NCI-H748 treated with DMSO at 0.1 percent for 48 hours (cell line): ENCODE measurements at places on chromosomes 6 and 20.

DNA sequence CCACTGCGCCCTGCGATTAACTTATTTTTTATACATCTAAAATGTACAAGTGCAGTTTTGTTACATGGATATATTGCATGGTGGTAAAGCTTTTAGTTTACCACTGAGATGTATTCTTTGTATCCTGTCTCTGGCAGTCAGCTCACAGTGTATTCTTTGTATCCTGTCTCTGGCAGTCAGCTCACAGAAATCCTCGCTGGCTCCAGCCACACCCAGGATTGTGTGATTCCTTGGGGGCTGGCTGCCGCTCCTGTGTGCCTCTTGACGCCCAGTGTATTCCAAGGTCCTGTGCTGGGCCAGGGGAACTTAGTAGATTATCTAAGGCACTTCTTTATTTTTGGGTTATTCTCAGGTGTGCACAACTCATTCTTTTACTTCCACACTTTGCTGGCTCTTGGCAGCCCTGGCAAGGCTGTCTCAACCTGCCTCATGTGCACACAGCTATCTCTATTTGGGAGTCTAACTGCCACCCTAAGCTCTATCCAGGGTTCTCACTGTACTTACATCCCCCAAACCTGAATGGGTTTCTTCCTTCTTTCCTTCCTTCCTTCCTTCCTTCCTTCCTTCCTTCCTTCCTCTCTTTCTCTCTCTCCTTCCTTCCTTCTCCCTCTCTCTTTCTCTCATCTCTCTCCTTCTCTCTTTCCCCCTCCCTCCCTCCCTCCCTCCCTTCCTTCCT is 12.4 kb upstream of the RNF24 start:
- DNase-seq, result no peak

GRCh38 chr20:6882561-6883291 is 115.2 kb downstream of the BMP2 start:
- no peak for DNase-seq

DNA sequence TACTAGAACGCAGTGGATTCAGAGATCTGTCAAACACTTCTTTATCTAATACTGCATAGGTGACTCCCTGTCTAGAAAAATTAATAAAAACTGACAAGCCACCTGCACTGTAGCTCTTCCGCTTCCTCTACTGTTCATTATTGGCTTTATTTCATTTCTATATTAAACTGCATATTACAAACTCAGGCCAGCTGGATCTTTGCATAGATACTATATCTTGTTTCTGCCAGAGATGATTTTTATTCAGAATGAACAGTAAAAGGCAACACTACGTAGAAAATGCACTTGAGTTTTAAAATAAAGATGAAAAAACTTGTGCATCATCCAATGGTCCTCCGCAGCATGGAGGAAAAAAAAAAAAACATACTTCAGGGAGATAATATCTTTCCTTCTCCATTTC is 508.3 kb downstream of the PRKN start:
- DNase-seq, result no peak

DNA sequence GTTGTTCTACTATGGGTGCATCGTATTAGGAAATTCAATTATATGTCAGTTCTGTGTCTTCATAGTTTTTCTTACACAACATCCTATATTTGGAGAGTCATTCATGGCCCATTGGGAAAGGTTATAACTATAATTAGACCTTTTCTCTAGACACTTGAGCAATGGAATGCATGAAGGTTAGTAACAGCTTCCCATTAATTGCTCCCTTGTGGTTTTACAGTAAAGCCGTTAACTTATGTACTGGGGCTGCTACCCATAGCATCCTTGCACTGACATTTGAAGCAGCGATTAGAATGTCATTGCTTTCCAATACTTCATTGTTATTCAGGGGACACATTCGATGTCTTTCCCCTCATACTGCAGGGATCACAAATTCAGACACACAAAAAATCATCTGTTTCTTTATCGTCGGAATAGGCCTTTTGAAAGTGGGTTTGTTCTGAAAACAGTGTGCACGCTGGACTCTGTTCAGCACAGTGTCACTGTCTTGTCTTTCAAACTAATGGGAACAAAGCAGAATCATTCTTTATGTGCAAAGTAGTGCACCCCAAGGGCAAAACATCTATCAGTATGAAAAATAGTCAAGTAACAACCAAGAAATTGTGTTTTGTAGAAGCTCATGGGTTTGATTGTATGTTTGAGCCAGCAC is 634.3 kb upstream of the MAP3K7 start:
- no peak for DNase-seq

DNA sequence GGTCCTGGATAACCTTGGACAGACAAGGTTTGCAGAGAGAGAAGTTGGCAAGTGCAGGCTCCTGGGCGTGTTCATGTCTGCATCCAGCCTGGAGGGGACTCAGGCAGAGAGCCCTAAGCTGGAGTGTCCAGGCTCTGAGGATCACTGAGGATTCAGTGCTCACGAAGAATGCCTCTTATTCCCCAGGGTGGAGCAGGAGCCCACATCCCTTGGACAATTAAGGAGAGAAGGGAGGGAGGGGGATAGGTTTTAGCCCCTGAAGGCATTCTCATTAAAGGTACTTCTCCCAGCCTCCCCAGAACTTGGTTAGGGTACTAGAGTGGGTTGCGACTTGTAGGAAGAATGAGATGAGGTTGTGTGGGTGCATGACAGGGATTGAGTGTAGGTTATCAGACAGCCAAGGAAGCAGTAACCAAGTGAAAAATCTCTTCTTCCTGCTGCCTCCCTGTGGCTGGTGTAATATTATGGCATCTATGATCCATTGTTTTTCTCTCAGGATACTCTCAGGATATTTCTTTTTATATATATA is 680 bp downstream of the HLA-DPB1 start:
- no peak for DNase-seq

DNA sequence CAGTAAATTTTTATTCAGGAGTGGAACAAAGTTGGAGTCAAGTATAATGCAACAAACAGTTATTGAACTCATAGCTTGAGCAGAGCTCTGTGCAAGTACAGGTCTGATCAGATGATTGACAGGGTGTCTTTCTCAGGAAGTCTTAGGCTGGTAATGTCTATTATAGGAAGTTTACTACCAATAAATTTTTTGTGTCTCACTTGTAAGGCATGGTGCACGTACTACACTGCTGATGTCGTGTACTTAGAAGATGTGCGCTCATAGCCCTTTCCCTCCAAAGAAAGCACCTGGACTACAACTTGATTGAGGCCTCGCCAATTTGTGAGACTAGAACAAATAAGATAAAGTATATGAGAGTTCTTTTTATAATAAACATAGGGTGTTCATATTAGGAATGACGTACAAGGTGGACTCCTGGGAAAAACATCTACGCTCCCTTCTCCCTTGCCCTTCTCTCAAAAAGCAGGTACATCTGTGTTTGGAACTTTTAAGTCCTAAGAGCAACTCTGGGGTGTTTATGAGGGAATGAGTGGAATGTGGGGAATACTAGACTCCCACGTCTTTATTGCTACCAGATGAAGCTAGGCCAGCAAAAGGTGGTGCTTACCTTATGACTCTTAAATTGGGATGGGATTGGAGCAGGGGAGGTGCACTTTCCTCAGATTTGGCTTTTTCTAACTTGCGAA is 1.5 kb downstream of the NDUFAF5 start:
- no peak for DNase-seq

GRCh38 chr6:18076231-18076630 is 46.2 kb downstream of the NHLRC1 start:
- DNase-seq, result no peak

DNA sequence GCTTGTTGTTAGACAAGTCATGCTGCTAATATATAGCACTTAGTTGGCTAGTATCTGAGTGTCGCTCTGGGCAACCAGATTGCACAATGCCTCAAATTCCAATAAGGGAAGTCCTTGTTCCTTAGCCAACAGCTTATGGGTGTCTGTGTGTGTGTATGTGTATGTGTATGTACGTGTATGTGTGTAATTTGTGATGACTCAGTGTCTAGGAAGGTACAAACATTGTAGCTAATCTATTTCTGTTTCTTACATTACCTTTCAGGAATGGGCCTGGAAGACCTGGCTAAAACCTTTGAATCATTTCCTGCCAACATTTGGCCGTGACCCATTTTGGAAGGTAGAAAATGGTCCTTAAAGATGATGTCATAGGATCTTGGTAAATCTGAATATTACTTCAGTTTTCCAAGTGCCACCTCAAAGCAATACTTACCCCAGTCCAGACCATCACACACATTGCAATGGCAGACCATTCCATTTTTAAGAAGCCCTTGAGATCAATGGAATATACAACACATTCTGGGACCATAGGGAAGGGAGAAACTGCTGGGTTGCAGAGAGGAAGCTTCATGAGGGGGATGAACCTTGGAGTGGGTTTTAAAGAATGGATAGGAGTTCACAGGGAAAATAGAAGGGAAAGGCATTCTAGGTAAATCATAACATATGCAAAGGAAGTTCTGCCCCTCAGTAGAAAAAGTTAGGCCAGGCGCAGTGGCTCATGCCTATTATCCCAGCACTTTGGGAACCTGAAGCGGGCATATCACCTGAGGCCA is 25.1 kb downstream of the NEDD9 start:
- no peak for DNase-seq

DNA sequence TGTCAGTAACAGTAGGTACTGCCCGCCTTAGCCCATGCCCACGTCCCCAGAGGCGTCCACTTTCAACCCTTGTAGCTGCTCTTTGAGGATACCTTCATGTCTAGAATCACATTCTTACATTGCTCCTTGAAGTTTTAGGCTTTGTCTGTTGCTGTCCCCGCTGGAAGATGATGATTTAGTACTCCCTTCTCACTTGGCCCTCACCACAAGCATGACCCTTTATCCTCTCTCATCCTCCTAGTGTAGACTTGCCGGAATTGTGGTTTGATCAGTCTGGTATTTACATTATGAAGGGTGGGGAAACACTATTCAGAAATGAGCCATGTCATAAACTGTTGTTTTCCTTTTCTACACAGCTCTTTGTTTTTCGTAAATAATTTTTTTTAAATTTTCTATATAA is 87.4 kb downstream of the ARID1B start:
- no peak for DNase-seq

GRCh38 chr6:157921685-157922367 is 59.8 kb upstream of the SYNJ2 start:
- DNase-seq, result no peak

DNA sequence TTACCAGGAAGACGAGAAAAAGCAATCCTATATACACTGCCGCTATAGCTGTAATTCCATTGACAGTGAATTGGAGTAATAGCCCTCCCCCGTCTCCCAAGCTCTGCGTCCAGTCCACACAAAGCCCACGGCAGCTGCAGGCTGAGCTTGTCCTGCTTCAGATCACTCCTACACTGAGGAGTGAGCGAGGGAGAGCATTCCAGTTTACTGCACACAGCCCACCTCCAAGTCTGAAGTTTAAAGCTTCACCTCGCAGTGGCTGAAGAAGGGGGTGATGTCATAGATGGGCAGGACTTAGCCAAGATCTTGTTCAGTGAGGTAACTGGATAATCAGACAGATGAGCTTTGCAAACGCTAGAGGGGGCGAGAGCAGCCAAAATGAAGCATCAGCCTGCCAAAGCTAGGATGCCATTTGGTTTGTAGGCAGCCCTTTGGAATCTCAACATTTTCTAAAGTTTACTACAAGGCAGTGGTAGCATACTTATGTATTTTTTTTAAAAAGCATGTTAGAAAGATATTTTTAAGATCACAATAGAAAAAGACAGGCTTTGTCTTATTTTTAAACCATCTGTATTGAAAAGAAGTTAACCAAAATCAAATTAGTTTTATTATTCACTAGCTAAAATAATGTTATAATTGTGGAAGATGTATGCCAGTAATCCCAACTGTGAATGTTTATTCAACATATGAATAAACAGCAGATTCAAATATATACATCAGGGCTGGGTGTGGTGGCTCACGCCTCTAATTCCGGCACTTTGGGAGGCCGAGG is at the start of gene FLRT3:
FLRT3 (minus strand) TSS at position 213 of the 772 bp plus-strand sequence. CDS start 10,106 bp downstream, outside the sequence.
- DNase-seq, result peak; percentile 96

GRCh38 chr6:129312880-129313279 is 397.1 kb downstream of the ARHGAP18 start:
- no peak for DNase-seq

GRCh38 chr6:161407115-161407514 is 133.3 kb upstream of the AGPAT4 start:
- DNase-seq, result no peak

DNA sequence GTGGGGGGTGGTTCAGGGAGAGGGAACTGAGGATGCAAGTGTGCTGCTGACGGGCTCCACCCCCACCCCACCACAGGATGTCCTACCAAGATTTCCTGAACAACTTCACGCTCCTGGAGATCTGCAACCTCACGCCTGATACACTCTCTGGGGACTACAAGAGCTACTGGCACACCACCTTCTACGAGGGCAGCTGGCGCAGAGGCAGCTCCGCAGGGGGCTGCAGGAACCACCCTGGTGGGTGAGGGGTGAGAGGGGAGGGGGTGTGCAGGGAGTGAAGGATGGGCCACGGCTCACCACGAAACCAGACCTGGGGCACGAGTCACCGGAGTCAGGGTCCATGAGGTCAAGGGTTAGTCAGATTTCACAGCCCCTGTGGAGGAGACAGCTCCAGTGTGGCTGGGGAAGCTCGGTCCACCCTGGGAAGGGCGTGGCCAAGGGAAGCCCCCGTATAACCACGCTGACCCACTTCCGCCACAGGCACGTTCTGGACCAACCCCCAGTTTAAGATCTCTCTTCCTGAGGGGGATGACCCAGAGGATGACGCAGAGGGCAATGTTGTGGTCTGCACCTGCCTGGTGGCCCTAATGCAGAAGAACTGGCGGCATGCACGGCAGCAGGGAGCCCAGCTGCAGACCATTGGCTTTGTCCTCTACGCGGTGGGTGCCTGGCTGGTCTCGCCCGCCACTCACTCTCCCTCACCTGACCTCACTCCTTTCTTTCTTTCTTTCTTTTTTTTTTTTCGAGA is 18.3 kb downstream of the CAPN11 start:
- no peak for DNase-seq

DNA sequence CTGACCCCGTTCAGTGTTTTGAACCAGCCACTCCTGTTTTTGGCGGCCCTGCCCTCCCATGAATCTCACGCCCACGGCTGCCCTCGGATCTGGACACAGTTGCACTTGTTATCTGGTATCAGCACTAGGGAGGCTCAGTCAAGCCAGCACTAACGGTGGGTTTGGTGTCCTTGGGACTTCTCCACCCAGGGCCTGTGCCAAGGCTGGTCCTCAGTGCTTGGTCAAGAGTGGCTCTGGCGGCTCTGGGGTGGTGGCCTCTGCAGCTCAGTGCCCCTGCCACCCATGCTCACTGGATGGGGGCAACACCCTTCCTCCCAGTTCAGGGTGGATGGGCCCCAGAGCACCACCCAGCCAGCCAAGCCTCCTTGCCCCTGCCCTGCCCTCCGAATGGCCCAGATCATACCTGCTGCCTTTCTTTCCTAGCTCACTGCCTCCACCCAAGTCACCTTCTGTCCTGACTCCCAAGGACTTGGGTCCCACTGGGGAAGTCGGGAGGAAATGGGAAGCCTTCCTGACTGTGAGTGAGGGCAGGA is 54.7 kb downstream of the SSR1 start:
- DNase-seq, result no peak

- DNase-seq, result no peak
Observed at GRCh38 chr20:54848984-54849538, 373.7 kb downstream of the DOK5 start.
